Hematopoietic multipotent progenitor cell (in vitro differentiated cells): ENCODE measurements at places on chromosomes 11 and 22. TPM values are rescaled to one million over a fixed set of nuclear protein-coding genes. Genes with fewer than 3 reads are reported as not detected.

The CEND1 gene
- not detected for total RNA-seq

The OR8A1 gene
- total RNA-seq: not detected

The TOP3B gene
- 39.0 TPM for total RNA-seq

The APOBEC3H gene
- 0.27 TPM for total RNA-seq

The RASD2 gene
- total RNA-seq: under 0.01 TPM

The PHLDA2 gene
- 1.1 TPM for total RNA-seq

The NDUFV1 gene
- total RNA-seq: 234 TPM

The EMID1 gene
- 161 TPM for total RNA-seq

The VSIG10L2 gene
- not detected for total RNA-seq

The OR56A1 gene
- not detected for total RNA-seq

DNA sequence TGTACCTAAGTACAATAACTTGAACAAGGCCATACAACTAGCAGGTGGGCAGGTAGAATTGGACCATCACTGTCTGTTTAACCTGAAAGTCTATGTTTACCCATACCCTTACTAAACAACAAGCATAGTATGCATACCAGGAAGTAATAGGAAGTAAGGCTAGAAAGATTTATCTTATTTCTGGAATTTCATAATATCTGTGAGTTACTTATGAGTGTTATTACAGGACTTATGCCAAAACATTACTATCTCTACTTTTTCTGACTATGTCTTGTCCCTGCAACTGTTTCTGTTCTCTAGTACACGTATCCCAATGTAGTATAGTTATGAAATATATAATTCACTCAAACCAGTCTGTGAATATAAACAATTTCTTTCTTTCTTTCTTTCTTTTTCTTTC is 1400.8 kb upstream of the TENM4 start:
- no peak for DNase-seq

DNA sequence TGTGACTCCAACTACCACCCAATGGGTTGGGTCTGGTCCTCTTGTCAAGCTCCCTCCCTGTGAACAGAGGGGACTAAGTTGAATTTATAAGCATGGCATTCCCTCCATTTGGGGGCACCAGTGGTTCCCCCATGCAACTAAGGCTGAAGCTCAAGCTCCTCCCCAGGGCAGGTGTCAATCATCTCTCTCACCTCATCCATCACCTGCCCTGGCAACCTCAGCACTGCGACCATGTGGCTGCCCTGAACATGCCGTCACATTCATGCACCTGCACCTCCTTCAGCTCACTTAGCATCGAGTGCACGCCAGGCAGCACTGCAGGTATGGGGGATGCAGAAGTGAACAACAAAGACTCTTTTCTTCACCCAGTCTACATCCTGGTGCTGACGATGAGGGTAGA is 799.3 kb downstream of the TBC1D22A start:
- DNase-seq: no peak

GRCh38 chr22:42544686-42545085 is 9.1 kb upstream of the SERHL2 start:
- DNase-seq: no peak

DNA sequence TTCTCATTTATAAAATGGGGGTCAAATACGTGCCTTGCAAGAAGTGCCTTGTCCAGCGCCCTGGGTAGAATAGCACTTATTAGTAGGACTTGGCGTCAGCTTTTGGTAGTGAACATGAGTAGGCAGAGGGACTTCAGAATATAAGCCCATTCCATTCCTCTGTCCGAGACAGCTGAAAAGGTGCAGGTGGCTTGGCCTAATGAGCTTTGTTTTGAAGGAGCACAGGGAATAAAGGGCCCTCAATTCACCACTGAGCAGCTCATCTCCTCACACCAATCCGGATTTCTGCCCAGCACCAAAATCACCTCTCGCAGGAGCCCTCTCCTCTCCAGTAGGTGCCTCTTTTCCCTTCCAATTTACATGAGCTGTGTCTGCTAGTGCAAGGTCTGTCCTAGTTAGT is 91.2 kb downstream of the DSCAML1 start:
- no peak for DNase-seq

DNA sequence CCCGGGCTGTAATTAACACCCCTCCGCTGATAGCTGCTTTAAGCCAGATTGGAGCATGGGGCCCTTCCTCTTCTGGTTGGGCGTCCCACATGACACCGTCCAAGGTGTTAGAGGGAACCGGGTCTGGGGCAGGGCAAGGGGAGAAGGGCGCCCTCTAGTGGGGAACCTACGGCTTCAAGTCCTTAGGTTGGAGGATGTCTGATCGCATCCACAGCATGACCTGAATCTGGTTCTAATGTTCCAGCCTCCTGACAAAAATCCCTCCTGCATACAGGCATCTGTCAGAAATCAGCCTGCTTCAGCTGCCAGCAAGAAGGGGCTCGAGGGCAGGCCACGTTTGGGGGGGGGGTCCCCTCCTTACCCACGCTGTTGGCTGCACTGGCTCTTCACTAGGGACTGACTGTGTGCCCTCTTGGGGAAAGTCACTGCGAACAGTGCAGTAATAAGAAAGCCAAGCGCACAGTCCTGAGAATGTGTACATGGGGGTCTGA is 94.2 kb upstream of the TBCEL start:
- DNase-seq: no peak

- DNase-seq: no peak
Observed at GRCh38 chr11:20937826-20938225, 268.4 kb downstream of the NELL1 start.

DNA sequence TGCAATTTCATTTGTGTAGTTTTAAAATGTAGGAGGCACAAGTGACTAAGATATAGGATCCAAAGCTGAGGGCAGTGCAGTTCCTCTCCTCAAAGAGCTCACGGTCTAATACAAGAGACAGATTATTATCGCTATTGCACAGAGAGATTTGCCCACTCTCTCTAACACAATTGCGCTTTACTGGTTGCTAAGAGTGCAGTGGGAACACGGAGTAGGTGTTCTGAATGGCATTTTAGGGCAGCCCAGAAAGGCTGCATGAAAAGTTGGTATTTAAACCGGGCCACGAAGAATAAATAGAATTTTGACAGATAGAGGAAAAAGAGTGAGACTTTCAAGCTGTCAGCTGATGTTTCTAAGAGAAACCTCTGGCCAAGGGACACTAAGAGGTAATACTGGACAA is 79.5 kb downstream of the BLID start:
- no peak for DNase-seq

- DNase-seq: peak; percentile 51
Observed at GRCh38 chr11:74453373-74453975, 13.9 kb downstream of the KCNE3 start.

DNA sequence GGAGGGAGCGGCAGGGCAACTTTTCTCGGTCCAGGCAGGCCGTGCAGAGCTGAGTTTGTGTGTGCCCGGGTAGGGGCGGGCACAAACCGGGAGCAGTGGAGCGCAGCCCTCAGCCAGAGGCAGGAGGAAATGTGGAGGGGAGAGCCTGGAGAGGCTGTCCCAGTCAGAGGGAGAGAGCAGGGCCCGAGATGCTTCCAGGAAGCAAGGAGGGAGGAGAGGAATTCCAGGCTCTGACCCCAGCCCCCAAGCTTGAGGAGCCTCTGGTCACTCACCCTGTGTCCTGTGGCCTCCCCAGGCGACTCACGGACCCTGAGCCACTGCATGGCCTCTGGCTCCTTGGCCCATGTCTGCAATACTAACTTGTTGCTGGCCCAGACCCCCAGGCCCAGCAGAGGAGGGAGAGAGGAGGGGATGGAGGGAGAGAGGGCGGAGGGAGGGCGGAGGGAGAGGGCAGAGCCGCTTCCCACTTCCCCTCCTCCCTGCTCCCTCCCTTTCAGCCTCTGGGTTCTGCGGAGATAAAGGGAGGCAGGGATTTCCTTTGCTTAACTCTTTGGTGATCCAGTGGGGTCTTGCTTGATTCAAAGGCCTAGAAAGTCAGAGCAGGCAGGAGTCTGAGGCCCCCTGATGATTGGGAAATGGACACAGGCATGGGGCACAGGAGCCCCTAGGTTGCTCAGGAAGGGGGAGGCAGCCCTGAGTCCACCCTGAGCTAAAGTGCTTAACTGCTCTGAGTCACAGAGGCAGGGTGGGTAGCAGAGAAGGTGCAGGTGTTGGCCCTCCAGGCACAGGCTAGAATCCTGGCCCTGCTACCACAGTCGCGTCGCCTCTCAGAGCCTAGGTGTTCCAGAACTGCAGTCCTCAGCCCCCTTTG is at the start of gene C1QTNF6:
Gene C1QTNF6, minus strand, starts transcription at position 357 of the 871 bp plus-strand sequence. Its CDS starts 34 bp downstream, at position 323.
- DNase-seq: no peak

- DNase-seq: no peak
Observed at GRCh38 chr22:24265734-24266133, 4.9 kb upstream of the SPECC1L start.

DNA sequence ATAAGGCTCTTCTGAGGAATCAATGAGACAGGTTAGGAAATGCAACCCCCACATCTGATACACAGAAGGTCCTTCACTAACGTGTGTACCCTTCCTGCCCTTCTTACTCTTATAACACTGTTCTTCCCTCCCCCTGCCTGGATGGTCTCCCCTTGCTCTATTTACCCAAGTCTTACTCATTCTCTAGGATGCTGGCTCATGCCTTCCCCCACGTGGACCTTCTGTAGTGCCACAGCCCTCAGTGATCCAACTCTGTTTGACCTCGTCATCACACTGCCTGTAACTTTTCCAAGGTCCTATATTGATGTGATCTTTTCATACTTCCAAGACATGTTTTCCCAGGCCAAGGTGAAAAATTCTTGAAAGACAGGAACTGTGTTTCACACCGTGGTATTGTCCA is 79.8 kb downstream of the C11orf58 start:
- DNase-seq: no peak

DNA sequence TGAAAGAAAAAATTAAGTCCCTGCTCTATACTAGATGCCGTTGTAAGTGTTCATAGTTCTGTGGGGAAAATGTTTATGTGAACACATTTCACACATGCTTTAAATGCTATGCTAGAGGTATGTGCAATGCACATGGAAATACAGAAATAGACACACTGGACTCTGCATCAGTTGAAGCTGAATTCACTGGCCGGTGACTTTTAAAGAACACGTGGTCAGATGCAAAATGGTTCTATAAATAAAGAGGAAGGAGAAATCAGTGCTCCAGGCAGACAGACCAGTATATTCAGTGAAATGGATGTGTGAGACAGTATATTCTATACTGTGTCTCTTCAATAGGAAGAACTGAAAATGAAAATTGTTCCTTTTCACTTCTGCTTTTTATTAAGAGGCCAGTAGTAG is 29.9 kb downstream of the TRPC6 start:
- DNase-seq: no peak

DNA sequence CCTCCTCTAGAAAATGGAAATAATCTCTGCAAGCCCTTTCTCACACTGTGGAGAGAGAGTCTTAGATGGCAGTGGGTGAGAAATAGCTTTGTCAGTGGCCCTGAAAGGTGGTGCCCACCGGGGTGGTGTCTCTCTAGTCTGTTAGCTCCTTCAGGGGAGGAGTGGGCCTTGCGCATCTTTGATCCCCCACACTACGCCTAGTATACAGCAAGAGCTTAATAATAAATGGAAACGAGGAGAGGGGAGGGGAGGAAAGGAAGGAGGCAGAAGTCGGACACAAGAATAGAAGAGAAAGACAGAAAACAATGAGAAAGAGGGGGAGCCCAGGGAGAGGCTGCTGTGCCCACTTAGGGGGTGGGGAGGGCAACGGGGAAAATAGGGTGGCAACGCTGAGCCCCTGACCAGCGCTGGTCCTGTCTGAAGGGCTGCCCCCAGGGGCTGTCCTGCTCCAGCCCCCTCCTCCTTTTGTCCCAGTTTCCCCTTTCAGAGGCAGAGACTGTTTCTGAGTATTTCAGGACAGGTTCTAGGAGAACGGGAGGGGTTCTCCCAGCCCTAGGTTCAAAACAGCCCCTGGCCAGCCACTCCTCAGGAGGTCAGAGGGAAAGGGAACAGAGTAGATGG is 1.2 kb downstream of the ARRB1 start:
- DNase-seq: no peak

DNA sequence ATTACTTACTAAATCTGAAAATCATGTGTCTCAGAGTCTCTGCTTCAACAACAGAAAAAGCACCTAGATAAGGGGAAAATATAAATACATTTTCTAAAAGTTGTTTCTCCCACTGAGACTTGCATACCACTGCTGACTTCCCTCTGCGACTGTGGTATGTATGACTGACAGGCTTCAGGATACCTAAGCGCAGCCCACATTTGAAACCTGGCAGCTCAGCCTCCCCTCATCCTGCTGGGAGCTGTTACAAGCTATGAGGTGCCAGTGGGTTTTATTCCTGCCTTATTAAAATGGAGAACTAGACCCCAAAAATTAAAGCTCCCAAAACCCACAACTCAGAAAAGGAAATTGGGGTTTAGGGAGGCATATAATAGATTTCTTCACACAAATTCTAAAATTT is 133.6 kb downstream of the RAB38 start:
- no peak for DNase-seq

DNA sequence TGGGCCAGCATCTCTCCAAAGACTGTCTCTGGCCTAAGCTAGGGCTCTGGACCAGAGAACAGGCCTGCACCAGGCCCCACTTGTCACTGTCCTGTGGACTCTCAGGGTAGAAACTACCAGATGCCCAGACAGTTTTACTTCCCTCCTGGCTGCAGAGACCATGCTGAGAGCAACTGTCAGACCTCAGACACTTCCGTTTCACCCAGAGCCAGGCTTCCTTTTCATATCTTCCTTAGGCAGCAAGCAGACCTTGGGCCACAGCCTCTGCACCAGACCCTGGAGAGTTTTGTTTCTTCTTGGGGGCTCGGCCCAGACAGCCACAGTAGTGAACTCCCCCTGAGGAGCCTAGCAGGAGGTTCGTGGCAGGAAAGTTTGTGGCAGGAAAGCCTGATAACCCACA is 12.1 kb upstream of the FCHSD2 start:
- DNase-seq: peak; percentile 93
